Nucleus accumbens (tissue), 56 donors: ENCODE measurements at places on chromosomes 2 and 18.

DNA sequence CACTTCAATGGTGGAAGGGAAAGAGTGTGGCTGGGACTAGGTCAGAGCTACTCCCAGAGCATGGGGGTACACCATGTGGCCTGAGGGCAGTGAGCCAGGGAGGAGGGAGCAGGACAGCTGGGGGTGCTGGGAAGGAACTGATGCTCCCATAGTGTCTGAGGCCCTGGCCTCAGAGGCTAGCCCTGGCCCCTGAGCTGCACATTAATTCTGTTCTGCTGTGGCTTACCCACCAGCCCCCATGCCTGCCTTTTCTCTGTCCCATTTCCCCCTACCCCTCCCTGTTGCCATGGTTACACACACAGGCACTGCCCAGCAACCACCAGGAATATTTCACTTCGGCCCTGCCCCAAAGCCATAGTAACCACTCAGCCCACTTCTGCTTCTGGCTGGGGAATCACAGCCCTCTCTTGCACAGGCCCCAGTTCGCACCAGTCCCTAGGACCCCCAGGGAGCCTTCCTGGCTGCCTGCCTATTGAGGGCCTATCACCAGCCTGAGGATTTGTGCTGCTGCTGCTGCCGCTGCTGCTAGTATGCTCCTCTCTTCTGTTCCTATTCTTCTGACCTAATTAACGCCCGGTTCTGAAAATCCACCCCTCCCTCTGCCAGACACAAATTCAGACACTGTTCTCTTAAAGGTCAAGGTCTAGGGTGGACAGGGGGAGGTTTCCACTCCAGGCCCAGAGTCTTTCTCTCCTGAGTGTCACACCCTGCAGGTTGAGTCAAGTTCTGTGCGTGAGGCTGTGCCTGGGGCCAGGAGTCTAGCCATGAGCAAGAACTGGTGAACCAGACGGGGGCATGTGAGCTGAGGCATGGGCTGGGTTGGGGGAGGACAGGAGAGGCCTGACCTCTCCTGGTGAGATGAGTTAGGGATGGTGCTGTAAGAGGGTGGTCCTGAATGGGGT, 87.1 kb upstream of the MCFD2 start:
- DNase-seq, result no peak

- DNase-seq, result no peak
These were observed 103.6 kb upstream of the BCL2L11 start for GRCh38 chr2:111017034-111017622.

GRCh38 chr2:70670626-70671025, 97.4 kb downstream of the ADD2 start:
- no peak for DNase-seq

DNA sequence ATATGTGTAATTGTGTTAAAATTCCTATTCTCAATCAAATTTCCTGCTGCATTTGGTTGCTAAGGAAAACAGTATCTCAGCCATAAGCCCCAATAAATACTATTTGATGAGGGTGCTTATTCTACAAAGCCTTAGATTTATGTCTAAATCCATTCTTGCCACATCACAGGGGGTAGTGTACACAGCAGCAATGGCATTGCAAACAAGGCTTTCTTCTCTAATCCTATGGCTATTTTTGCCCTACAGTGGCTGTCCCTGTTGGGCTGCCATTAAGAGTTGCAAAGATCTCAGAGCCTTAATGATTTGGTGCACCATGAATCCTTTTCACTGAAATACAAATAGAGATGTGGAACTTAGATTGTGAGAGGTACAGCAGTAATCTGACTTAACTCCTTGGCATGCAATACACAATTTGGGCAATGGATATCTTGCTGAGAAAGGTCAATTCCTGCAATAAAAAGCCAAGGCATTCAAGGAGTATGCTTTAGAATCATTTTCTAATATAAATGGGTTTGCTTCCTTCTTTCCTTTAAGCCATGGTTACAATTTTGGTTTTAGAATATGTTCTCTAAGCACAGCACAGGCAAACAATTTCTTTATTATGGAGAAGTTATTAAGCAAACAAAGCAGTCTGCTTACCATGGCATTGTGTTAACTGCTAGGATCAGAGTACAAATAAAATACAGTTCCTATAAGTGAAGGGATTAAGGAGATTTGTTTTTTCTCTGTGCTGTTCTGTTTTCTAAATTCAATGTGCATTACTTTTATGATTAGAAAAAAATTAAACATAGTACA, 69.8 kb upstream of the CD302 start:
- DNase-seq, result no peak

DNA sequence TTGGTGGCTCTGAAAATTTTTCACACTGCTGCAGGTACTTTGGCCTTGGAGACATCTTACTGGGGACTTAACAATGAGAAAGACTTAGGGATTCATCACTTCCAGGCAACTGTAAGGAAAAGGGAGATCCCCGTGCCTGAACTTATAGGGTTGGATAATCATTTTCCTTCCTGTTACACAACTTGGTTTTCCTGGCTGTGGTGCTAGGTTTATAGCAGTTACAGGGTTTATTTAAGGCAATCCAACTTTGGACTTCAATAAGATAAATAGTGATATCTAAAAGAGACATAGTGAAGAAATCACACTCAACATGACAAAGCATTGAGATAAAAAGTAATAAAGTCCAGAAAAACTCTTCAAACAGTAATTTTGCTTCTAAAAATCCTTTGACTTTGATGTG, 70.2 kb upstream of the RAPH1 start:
- no peak for DNase-seq

- no peak for DNase-seq
These were observed 40.5 kb downstream of the MYO3B start for GRCh38 chr2:170218456-170218855.

- DNase-seq, result no peak
These were observed 40.2 kb downstream of the ONECUT2 start for GRCh38 chr18:57475408-57475807.

- no peak for DNase-seq
These were observed 235.0 kb downstream of the KLHL29 start for GRCh38 chr2:23619941-23620340.

- DNase-seq, result no peak
These were observed 4.9 kb upstream of the DNAH7 start for GRCh38 chr2:196073521-196073920.

GRCh38 chr18:49273241-49273880, 187.1 kb downstream of the DYM start:
- no peak for DNase-seq

GRCh38 chr2:79083597-79084251, 4.1 kb downstream of the REG1B start:
- no peak for DNase-seq

DNA sequence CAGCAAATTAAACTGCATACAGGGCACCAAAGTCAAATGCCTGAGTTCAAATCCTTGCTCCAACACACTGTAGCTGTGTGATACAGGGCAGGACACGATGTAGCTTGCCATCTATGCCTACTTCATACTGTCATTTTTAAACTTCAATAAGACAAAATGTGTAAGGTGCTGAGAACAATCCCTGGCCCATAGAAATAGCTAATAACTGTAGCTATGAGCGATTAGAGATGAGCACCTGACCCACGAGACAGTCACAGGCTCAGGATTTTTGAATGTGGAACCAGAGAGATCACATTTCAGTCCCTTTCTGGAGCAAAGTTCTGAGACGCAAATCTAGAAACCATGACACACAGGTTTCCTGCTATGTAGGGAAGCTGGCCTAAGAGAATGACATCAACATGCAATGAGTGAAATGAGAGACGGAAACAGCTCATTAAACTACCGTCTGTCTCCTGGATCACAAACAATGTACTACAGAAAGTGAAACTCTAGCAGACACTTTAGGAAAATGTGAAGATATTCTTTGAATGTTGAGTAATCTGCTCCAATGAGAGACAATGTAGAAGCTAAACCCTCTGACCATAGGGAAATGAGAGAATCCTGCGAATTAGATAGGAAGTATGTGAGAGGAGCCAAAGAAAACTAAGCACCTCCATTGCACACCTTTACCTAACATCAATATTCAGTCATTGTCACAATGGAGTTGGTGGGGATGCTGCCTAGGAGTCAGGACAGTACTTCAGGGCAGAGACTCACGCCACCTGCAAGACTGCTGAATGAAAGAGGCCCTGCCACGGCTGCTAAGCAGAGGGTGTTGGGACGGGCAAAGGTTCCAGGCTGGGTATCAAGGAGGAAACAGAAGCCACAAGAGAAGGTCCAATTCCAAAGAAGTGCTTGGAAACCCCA, 25.5 kb downstream of the B4GALT6 start:
- no peak for DNase-seq
